ENCODE measurements at places on chromosomes 2 and 18. TPM values are rescaled to one million over a fixed set of nuclear protein-coding genes. Genes with fewer than 3 reads are reported as not detected.

- DNase-seq: peak; percentile 56
Observed at GRCh38 chr2:28751956-28752630, 463 bp downstream of the PPP1CB start.

DNA sequence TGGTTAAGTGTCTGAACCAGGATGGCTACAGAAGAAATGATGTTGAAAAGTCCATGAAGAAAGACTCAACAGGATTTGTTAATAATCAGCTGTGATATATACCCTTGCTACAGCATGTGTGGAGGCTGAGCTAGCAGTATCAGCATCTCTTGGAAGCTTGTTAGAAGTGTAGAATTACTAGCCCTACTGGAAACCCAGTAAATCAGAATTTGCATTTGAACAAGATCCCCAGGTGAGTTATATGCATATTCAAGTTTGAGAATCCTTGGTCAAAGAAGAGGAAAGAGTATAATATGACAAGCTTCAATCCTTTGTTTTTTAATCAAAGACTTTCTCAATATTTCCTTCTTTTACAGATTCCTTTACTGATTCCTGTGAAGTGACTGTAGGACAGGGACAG is 109.0 kb upstream of the KCNJ3 start:
- DNase-seq: no peak

- no peak for DNase-seq
Observed at GRCh38 chr18:50857694-50858093, 21.2 kb upstream of the ME2 start.

GRCh38 chr2:43216629-43217028 is 9.8 kb downstream of the ZFP36L2 start:
- no peak for DNase-seq

GRCh38 chr2:229071292-229071976 is 199.7 kb downstream of the PID1 start:
- no peak for DNase-seq

- DNase-seq: no peak
Observed at GRCh38 chr18:36535202-36535935, 237.9 kb downstream of the FHOD3 start.

GRCh38 chr2:263774-264492 is at the start of gene SH3YL1:
SH3YL1 (minus strand) TSS chr2:264032; CDS start chr2:263984, 48 bp downstream.
- DNase-seq: no peak

GRCh38 chr2:70569559-70569958 is 15.9 kb upstream of the TGFA start:
- no peak for DNase-seq

The SERPINB3 gene
- 0.17 TPM for polyA plus RNA-seq

The ERBB4 gene
- 48.2 TPM for polyA plus RNA-seq

The EGR4 gene
- polyA plus RNA-seq: not detected

The RRM2 gene
- polyA plus RNA-seq: 47.1 TPM

Data from right renal pelvis (tissue), 4 donors.